CD4-positive, alpha-beta T cell treated with Interleukin-17A for 1 hour (primary cell): ENCODE measurements at places on chromosomes 16 and 17.

- DNase-seq = no peak
Measured at GRCh38 chr16:53769787-53770186, 65.8 kb downstream of the FTO start.

DNA sequence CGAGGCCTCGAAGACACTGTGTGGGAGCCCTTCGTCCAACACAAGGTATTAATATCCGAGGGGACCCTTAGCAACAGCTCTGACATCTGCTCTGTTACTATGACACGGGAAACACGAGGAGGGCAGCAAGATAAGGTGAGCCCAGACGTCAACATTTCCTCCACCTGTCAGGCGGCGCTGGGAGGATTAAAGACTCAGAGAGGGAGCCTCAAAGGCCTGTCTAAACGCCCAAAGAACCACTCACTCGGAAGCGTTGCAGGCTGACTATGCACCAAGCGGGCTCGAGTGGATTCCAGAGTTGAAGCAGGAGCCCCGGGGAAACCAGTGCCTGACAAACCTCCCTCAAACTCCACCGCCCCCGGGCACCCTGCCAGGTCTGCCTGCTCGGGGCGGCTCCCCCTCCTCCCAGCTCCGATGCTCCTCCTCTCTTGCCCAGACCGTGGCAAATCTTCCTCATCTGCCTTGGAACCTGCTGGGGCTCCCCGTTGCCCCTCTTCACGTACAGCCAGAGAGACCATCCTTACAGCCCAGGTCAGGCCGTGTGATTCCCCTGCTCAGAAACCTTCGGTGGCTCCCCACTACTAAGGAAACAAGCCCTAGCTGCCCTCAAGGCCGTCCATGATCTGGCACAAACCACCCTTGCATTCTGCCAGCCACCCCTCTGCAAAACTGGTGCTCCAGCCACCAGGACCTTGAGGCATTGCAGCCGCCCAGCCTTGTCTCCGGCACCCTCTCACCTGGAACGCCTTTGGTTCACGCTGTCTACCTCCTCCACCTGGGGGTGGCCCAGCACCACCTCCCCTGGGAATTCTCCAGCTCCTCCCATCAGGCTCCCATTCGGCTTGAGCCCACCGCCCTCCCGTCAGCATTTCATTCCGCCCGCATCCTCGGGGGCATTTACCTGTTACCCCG is 16.2 kb downstream of the RPH3AL start:
- DNase-seq = peak; percentile 36

DNA sequence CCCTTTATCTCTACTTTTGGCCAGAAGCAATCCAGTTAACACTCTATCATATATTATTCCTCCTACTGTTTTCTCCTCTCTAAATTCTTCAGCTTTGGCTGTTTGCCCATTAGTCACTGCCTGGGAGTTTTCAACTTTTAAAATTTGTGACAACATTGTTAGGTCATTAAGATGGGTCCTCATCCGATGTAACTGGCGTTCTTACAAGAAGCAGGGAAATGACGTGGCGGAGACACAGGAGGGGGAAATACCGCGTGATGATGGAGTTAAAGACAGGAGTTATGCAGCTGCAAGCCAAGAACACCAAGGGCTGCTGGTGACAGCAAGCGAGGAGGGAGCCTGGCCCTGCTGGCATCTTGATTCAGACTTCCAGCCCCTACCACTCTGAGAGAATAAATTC is 34.8 kb upstream of the CPHXL start:
- peak; percentile 15 for DNase-seq

GRCh38 chr17:33072421-33073161 is 80.9 kb downstream of the SPACA3 start:
- no peak for DNase-seq

GRCh38 chr17:64209356-64209941 is 53.6 kb downstream of the TEX2 start:
- no peak for DNase-seq

GRCh38 chr17:74671031-74671771 is 41.5 kb downstream of the CD300LF start:
- peak; percentile 74 for DNase-seq

DNA sequence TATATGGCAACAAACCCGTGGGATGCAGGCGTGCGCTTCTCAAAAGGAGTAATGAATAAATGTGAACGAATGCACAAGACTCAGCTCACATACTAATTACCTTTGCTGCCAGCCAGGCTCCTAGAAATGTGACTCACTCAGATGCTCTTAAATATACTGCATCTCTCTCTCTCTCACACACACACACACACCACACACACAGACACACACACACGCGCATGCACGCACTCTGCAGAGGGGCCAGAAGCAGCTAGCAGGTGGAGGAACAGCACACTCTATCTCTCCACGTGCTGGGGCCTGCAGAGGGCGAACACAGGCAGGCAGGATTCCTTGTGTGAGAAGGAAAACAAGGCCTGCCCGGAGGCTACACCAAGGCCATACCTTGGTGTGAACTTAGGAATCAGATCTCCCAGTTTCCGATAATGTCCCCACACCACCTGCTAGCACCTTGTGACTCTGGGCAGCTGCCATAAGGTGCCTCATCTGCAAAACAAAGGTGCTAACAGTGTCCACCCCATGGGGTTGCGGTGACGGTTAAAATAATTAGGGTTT is 5.3 kb downstream of the GPRC5B start:
- DNase-seq = no peak

GRCh38 chr17:44272954-44273353 is 5.0 kb upstream of the SLC4A1 start:
- no peak for DNase-seq

DNA sequence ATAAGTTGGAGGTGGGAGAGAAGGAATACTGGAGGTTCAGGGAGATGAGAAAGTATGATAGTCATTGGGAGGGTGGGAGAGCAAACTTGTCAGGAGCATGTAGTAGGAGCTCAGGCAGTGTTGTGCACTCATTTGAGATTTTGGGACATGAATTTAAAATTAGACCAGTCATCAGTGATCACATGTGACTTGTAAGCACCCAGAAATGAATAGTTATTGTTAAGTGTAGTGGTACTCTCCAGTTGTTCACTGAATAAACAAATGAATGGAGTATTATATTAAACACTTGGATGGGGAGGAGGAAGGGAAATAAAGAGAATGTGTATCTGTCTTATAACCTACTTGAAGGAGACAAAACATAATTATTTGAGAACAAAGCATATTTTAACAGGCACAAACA is 2.2 kb upstream of the PSME3 start:
- DNase-seq = no peak

DNA sequence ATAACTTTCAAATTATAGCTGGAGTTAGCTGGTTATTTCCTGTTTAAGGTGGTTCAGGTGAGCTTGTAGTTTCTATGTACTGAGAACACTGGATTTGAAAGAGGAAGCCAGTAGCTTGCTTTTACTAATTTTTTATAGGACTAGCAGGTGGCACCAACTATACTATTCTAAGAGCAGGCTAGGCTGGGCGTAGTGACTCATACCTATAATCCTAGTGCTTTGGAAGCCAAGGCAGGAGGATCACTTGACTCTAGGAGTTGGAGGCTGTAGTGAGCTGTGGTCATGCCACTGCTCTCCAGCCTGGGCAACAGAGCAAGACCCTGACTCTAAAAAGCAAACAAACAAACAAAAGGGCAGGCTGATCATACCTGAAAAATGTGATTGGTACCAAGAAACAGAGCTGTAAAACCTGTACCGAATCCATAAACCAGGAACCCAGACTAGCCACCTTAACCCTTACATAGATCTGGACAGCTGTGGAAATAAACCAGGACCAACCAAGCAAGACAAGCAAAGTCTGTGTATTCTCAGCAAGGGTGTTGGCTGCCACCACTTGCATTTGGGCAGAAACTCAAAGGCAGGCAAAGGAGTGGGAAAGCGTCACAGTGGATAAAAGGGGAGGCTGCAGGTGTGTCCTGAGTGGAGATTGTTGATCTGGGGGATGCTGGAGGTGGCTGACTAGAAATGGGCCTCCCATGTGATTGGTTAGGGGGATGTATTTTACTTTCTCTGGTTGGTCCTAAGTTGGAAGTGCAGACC is 36.3 kb downstream of the SLC47A1 start:
- DNase-seq = no peak

GRCh38 chr16:66290431-66290830 is 76.1 kb upstream of the CDH5 start:
- no peak for DNase-seq

DNA sequence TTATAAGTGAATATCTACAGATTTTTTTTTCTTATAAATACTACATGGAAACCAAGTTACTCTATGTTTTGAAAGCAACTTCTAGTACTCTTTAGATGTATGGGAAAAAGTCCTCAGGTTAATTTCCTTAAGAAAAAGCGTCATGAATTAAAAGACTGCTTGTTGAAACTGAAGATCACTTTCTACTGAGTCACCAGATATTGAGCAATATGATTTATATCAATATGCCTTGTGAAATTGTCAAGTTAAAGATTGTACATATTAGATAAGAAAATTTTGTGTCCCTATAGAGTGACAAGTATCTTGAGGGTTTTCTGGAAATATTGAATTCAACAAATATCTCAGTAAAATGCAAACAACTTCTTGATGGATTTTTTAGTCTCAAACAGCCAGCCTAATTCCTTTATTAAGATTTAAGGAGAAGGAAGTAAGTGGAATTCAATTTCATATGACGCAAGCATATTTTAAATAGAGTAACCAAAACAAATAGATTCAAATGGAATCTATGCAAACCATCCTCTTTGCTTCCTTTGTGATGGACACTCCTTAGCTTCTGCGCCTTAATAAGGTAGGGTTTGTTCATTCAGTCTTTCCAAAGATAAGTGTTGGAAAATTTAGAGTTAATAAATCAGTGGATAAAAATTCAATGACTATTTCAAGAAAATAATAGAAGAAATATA is 16.6 kb downstream of the KRT12 start:
- DNase-seq = no peak

GRCh38 chr16:27883576-27883975 is 179.9 kb downstream of the GSG1L start:
- no peak for DNase-seq

- DNase-seq = no peak
Measured at GRCh38 chr16:10485698-10486382, 94.6 kb downstream of the EMP2 start.

DNA sequence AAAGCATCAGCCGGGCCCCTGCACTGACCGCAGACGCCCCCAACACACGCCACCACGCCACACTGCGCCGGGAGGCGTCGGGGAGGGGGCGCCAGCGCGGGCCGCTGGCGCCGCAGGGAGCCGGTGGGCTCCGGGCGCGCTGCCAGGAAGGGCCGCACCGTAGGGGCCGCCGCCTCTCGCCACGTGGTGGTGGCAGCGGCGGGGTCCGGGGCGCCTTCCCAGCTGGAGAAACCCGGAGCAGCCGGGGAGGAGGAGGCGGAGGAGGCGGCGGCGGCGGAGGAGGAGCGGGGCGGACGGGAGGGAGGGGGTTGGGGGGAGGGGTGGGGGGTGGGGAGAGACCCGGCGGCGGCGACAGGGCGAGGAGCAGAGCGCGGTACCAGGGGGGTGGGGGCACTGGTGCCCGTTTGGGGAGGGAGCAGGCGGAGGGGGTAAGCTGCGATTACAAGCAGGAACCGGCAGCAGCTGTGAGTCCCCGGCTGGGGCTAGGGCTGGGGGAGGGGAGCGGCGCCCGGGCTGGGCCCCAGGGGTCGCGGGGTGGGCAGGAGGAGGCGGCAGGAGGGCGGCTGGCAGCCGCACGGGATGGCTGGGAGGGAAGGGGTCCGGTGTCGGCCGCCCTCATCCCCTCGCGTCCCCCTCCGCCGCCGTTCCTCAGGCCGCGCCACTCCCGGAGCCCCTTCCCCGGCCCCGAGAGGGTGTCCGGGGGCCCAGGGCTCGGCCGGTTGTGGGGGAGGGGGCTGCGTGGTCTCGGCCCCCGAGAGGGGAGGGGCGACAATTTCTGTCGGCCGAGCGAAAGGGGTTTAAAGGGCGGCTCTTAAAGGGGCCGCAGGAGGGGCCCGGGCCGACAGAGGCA is at the start of gene TBKBP1:
TBKBP1 (plus strand) TSS at position 431 of the 850 bp plus-strand sequence. CDS start 1,952 bp downstream, outside the sequence.
- DNase-seq = peak; percentile 69

DNA sequence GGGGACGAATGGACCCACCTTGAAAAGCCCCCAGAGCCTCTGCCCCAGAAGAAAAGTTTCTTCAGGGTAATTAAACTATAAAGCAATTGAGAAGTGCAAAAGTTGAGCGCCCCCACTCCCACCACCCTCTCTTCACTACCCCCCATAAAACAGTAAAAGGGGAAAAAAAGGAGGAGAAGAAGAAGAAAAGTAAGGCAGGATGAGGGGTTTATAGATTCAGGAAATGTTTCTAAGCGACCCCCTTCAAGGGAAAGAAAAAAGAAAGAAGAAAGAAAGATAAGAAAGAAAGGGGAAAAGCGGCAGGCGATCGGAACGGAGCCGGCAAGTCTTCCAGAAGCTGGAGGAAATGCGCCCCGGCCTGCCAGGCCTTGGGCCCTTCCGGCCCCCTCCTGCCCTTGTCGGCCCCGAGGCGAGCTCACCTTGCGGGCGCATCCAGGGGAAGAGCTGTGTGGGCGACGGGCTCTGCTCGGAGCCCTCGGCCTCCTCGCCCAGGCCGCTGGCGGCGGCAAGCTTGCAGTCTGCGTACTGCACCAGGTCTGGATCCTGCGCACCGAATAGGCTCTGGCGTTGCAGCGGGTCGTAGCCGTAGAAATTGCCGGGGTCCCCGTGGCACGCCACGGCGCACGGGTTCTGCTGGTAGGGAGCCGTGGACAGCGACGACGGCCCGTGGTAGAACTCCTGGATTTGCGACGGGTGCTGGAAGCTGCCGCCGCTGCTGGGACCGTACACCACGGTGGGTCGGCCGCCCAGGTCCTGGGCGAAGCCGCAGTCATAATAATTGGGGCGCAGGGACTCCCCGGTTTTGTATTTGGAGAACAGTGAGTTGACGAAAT is 1.0 kb downstream of the HOXB8 start:
- DNase-seq = no peak

GRCh38 chr17:42248351-42249179 is 27.6 kb downstream of the STAT5B start:
- DNase-seq = peak; percentile 90

- peak; percentile 79 for DNase-seq
Measured at GRCh38 chr16:2919511-2920255, 8.0 kb downstream of the FLYWCH1 start.

DNA sequence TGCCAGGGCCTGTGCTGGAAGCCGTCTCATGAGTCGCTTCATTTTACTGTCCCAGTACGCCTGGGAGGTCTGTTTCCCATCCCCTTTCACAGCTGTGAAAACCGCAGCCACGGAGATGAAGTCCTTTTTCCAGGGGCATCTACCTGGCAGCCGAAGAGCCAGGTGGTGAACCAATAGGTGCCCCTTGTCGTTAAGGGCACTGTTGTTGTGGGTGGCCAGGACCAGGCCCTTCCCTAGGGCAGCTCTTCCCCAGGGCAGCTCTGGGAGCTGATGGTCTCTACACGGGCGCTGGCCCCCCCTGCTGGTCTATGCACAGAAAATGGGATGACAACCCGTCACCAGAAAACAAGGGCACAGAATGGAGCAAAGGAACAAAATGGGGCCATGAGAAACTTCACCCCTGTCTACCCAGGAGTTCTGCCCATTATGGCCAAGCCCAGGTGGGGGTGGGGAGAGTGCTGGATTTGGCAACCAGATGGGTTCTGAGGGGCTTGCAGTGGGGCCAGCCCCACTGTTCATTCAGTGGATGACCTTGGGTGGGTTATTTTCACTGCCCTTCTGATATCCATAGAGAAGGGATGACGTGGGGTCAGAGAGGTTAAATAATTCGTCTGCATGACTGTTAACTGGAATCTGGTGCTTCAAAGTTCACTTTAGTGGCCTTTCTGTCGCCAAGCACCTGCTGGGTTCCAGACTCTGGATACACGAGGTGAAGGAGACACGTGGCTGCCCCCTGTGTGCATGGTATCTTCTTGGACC is 11.5 kb downstream of the RMI2 start:
- DNase-seq = peak; percentile 62
